GM23248 (cell line): ENCODE measurements at places on chromosomes 5 and 9. TPM values are rescaled to one million over a fixed set of nuclear protein-coding genes. Genes with fewer than 3 reads are reported as not detected.

DNA sequence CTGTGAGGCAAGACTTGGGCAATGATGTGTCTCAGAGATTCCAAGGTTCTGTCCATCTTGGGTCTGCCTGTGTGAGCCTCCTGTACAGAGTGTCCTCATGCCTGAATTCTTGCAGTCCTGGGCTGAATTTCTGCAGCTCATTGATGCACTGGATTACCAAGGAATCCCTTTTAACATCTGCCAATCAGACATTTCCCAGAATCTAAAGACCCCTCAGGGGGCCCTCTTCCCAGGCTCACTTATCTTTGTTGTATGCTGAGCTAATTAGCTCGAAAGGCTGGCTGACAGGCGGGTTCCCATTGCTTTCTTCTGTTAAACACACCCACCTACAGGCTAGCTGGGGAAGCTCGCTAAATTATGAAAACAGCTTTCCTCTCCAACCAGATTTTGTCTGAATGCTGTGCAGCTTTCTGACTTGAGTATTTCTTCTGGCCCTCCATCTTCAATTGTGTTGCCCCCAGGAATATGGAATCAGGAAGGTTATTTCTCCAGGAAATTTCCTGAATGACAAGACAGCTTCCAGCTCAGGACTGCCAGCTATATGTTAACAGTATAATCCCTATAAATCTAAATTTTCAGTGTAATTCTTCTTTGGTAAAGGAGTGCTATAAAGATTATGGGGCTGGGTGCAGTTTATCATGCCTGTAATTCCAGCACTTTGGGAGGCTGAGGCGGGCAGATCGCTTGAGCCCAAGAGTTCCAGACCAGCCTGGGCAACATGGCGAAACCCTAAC, at the start of gene LIX1:
TSS of gene LIX1 (minus strand) at position 91 of the 734 bp plus-strand sequence. CDS start at position 56, 35 bp downstream.
- DNase-seq = peak; percentile 65

GRCh38 chr5:884345-885126, 8.1 kb downstream of the BRD9 start:
- DNase-seq = no peak

DNA sequence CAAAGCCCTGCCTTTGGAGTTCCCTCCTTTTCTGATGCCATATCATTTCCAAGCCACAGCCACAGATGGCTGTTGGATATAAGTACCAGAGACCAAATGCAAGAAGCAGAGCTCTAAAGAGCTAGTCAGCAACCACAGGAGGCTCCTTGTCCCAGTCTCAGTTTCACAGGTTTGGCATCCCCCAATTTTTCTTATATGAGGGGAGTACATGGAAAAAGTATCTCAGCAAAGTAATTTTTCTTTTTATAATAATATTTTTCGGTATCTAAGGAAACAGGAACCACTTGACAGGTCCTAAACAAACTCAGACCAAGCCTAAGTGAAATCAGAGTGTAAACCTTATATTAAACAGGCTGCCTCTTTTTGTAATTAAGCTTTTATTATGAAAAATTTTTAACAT, 20.1 kb downstream of the GZMK start:
- DNase-seq = no peak

DNA sequence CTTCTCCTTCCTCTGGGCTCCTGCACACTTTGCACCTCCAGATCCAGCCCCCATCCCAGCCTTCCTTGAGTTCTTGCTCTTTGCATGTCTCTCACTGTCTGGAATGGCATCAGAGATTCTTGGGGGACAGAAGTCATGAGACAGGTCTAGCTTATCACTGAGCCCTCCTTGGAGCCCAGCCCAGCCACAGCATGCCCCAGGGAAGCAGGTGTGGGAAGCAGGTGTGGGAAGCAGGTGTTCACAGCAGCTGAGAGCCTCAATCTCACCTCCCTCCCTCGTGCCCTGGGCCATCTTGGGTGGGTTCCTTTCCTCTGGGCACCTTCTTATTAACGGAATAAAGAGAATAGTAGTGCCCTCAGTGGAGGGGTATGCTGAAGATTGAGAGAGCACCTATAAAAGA, 27.2 kb downstream of the SLC6A7 start:
- DNase-seq = no peak

GRCh38 chr5:126334760-126335159, 88.4 kb upstream of the GRAMD2B start:
- DNase-seq = no peak

DNA sequence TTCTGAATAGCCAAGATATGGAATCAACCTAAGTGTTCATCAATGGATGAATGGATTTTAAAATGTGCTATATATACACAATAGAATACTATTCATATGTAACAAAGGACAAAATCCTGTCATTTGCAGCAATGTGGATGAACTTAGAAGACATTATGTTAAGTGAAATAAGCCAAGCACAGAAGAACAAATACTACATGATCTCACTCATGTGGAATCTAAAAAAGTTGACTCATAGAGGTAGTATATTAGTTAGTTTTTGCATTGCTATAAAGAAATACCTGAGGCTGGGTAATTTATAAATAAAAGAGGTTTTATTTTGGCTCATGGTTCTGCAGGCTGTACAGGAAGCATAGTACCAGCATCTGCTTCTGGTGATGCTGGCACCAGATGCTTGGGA, 8.1 kb downstream of the CATSPER3 start:
- DNase-seq = no peak

- no peak for DNase-seq
These were observed 243.9 kb upstream of the SLC30A5 start for GRCh38 chr5:68849906-68850305.

- no peak for DNase-seq
These were observed 785.4 kb downstream of the NR2F1-AS1 start for GRCh38 chr5:92795633-92796032.

- peak; percentile 93 for DNase-seq
These were observed 144.2 kb upstream of the CDH10 start for GRCh38 chr5:24788829-24789514.

- no peak for DNase-seq
These were observed 96.5 kb downstream of the GADD45G start for GRCh38 chr9:89701221-89701798.

DNA sequence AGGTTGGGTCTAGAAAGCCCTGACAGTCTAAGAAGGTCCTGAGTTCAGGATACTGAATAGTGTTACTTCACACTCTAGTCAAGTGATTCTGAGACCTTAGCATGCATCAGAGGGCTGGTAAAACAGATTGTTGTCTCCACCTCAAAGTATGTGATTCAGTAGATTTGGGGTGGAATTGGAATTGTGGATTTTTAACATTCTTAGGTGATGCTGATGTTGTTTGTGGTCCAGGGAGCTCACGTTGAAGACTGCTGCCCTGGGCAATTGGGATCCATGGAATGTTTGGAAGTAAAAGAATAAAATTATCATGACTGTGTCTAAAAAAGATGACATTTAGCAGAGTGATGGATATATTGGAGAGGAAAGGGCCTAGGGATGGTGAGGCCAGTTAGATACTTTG, 75.6 kb downstream of the VCAN start:
- DNase-seq = peak; percentile 63

- DNase-seq = peak; percentile 58
These were observed 45.7 kb upstream of the HAND1 start for GRCh38 chr5:154523709-154524108.

DNA sequence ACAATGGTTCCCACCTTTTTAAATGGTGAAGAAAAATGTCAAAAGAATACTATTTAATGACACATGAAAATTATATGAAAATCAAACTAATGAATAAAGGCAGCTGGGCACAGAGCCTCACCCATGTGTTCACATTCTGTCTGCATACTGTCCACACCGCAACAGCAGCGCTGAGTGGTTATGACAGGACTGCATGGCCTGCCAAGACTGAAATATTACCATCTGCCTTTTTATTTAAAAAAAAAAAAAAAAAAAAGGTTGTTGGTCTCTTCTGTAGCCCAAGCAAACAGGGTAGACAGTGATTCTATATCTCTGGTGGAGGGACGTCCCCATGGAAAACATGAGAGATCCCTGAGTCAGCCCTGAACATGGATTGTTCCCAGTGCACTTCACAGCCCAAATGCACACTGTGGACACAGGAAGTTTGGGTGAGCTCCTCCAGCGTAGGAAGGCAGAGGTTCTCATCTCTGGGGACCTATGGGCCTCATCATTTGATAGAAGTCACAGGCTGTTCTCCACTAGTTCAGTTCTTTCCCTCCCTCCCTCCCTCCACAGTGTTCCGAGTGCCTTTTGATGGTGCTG, 44.9 kb upstream of the SHC3 start:
- DNase-seq = peak; percentile 47

GRCh38 chr5:110048491-110048890, 358.8 kb downstream of the MAN2A1 start:
- DNase-seq = no peak

- peak; percentile 60 for DNase-seq
These were observed 602.2 kb downstream of the BNC2 start for GRCh38 chr9:16268067-16268881.

DNA sequence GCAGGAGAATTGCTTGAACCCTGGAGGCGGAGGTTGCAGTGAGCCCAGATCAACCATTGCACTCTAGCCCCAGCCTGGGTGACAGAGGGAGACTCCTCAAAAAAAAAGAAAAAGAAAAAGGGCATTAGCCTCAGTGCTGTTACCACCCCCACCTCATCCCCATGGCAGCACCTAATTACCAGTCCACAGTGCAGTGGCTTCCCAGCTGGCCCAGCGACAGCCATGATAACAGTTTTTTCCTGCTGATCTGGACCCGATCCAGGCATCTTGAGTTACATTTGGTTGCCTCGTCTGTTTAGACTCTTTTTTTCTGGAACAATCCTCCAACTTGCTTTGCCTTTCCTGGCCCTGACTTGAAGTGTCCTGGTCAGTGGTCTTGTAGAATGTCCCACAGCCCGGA, 24.4 kb downstream of the NCS1 start:
- no peak for DNase-seq

DNA sequence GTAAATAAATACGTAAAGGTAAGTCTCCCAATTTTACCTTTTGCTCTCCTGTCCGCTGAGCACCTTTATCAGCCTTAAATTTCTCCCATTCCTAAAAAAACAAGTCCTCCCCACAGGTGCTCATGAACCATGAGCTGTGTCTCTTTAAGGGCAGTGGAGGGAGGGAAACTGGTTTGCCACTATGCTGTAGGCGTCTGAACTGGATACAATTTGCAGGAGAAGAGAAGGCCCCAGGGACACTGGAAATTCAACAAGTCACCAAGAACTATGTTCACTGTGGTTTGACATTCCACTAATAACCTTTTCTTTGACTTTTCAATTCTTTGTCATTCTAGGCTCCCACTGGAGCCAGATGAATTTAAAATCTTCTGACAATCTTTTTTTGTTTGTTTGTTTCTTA, 72.2 kb downstream of the LHFPL2 start:
- no peak for DNase-seq

DNA sequence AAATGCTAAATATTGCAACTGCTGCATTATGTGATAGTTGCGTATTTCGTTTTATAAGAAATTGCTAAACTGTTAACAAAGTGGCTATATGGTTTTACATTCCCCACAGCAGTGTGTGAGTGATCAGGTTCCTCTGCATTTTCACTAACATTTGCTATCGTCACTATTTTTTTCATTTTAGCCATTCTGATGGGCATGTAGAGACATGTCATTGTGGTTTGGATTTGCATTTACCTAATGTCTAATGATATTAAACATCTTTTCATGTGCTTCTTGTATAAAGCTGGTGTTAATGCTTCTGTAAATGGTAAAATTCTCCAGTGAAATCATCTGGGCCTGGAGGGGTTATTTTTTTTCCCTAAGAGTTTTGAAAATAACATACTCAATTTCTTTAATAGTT, 61.6 kb downstream of the ERCC6L2 start:
- no peak for DNase-seq

DNA sequence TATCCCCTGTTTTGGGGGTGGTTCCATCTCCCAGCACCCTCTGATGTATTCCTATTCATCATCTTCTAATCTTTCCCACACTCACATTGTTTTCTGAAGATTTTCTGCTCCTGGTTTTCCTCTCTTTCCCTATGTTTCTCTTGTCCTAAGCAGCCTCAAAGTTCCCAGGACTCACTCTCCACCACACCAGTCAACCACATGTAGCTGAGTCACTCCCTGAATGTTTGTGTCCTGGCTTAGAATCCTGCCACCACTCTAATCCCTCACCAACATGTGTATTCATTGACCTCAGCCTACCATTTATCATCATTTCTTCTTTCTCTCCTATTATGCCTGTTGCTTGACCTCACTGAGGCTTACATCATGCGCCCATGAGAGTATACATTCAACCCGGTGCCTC, 282.4 kb upstream of the ADAMTS16 start:
- peak; percentile 6 for DNase-seq

DNA sequence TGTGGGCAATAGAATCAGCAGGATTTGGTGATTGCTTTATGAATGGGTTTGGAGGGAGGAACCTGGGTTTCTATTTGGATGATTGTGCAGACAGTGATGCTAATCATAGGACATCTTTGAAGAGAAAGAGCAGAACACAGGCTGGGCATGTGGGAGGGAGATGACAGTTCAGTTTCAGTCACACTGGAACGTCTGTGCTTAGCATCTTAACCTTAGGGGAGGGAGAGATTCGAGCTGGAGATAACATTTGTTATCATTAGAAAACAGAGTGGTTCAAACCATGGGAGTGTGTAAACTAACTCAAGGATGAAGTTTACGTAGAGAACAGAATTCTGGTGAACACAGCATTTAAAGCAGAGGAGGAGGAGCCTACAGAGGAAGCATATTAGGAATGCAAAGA, 138.6 kb upstream of the PPP2R2B start:
- no peak for DNase-seq

DNA sequence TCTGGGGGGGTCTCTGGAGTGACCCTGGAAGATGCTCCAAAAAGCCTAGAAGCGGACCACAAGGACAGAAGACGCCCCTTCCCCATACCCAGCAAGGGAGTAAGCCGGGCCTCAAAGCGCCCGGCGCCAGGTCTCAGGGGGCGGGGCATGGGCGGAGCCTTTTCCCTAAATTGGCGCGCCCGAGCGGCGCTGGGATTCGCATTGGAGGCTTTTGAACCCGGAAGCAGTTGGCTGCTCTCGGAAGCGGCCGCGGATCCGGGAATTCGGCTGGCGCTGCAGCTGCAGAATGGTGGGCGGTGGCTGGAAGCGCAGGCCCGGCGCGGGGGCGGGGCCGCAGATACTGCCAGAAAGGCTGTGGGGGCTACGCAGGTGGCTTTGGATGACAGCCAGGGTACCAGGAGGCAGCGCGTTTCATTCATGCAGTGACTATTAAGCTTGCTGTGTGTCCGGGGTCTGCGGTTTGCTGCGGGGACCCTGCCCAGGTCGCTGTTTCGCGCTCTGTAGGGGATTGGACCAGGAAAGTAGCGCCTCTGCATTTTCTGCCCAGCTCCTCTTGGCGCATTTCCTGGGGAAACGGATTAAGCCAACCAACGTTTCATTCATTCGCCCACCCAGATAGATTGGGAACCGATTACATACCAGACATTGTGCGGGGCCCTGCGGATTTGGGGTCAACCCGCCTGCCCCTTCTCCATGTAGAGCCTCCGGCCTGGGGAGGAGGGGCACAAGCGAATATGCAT, 83.0 kb upstream of the FREM1 start:
- DNase-seq = peak; percentile 99

GRCh38 chr5:172881691-172882370, 47.8 kb downstream of the ERGIC1 start:
- DNase-seq = peak; percentile 78

- no peak for DNase-seq
These were observed 6.5 kb downstream of the FGFR4 start for GRCh38 chr5:177093082-177093712.

Gene C6
- polyA plus RNA-seq = not detected in 2 replicates

Gene PCDHA4
- not detected in 2 replicates for polyA plus RNA-seq

Gene GRXCR2
- polyA plus RNA-seq = not detected in 2 replicates

Gene LMX1B
- polyA plus RNA-seq = not detected in 2 replicates

Gene SLIT3
- polyA plus RNA-seq = 98.9 and 100 TPM in 2 replicates

Gene RASGRF2
- 0.04 and 0.06 TPM in 2 replicates for polyA plus RNA-seq

Gene MLANA
- polyA plus RNA-seq = 0.24 TPM in 2 replicates
